Skin of body (tissue), 3 donors: ENCODE measurements at places on chromosomes 1 and 21. TPM values are rescaled to one million over a fixed set of nuclear protein-coding genes. Genes with fewer than 3 reads are reported as not detected.

GRCh38 chr1:55053265-55053954 is 14.1 kb downstream of the PCSK9 start:
- no peak for DNase-seq

DNA sequence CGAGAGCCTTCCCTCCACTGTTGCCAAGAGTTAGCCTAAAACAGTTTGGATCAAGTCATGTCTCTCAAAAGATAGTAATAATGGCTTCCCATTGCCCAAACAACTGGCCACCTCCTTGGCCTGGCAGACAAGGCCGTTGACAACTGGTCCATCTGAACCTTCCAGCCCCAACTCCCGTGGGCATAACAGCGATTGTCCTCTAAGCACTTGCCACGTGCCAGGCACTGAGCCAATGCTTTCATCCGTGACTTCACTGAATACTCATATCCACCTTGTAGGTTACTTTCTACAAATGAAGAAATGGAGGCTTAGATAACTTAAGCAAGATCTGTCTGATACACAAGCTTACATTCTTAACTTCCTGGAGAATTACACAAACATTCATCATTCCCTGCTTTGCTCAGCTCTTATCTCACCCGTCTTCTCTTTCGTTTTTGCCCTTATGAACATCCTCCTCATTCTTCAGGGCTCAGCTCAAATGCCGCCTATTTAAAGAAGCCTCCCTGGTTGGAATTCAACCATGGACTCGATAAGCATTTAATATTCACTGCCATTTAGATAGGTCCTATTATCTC is 106.4 kb downstream of the KCND3 start:
- DNase-seq, result no peak

The PADI4 gene
- 10.4 TPM for total RNA-seq

GRCh38 chr1:166675213-166675612 is 164.1 kb upstream of the POGK start:
- no peak for DNase-seq
